ENCODE measurements at places on chromosomes 6 and 20.

DNA sequence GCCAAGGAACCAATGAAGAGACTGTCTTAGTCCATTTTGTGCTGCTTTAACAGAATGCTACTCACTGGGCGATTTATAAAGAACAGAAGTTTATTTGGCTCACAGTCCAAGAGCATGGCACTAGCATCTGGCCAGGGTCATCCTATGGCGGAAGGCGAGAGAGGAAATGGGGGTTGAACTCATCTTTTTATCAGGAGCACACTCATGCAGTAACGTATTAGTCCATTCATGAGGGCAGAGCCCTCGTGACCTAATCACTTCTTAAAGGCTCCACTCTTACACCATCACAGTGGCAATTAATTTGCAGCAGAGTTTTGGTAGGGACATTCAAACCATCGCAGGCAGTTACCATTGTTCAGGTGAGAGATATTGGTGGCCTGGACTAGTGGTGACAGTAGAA, 8.5 kb downstream of the ARFGEF2 start:
- no peak for DNase-seq

GRCh38 chr20:6994452-6994851, 227.0 kb downstream of the BMP2 start:
- DNase-seq = no peak

DNA sequence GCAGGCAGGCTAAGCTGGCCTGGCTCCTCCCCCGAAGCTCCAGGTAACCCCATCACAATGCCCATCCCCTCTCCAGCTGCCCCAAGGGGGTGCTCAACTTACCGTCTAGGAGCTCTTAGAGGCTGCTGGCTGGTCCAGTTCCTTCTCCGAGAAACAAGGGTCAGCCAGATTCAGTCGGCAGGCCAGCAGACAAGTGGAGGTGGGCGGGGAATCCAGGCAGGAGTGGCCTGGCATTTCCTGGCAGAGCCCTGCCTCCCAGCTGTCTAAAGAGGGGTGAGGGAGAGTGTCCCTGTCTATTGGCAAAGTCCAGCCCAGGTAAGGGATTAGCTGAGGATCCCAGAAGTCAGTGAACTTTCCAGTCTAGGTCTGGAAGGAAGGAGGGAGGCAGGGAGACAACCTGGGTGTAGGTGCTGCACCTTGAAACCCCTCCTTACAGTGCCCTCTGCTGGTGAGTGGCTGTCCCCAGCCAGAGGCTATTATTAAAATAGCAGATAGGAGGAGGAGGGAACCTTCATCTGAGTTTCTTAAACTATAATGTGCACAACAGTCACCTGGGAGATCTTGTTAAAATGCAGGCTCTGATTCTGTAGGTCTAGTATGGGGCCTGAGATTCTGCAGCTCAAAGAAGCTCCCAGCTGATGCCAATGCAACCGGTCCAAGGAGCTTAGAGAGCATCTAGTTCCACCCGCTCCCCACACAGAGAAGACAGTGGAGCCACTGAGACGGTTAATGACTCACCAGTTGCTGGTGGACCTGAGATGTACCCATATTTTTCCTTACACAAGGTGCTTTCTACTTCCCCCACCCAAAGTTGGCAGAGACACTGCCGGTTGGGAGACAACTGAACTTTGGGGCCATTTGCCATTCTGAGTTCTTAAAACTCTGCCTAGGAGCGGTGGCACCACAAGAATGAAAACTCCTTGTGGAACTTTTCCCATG, at the start of gene UNC5CL:
TSS of gene UNC5CL (minus strand) at position 162 of the 939 bp plus-strand sequence. CDS start 4,147 bp downstream, outside the sequence.
- peak; percentile 20 for DNase-seq

- DNase-seq = no peak
Measured at GRCh38 chr6:139256087-139256486, 35.7 kb downstream of the TXLNB start.

- no peak for DNase-seq
Measured at GRCh38 chr6:39465539-39465938, 143.0 kb upstream of the KCNK16 start.

DNA sequence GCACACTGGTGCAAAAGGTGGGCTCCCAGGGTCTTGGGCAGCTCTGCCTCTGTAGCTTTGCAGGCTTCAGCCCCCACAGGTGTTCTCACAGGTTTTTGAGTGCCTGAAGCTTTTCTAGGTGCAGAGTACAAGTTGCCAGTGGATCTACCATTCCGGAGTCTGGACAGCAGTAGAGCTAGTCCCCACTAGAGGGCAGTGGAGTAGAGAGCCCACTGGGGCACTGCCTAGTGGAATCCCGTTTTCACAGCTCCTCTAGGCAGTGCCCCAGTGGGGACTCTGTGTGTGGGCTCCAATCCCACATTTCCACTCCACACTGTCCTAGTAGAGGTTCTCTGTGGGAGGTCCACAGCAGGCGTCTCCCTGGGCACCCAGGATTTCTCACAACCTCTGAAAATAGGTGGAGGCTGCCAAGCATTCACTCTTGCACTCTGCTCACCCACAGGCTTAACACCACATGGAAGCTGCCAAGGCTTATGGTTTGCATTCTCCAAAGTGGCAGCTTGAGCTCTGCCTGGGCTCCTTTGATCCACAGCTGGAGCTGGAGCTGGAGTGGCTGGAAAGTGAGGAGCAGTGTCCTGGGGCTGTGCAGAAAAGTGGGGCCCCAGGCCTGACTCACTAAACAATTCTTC, 86.3 kb upstream of the PROKR2 start:
- no peak for DNase-seq

- DNase-seq = no peak
Measured at GRCh38 chr6:68730291-68731054, 95.4 kb downstream of the ADGRB3 start.

DNA sequence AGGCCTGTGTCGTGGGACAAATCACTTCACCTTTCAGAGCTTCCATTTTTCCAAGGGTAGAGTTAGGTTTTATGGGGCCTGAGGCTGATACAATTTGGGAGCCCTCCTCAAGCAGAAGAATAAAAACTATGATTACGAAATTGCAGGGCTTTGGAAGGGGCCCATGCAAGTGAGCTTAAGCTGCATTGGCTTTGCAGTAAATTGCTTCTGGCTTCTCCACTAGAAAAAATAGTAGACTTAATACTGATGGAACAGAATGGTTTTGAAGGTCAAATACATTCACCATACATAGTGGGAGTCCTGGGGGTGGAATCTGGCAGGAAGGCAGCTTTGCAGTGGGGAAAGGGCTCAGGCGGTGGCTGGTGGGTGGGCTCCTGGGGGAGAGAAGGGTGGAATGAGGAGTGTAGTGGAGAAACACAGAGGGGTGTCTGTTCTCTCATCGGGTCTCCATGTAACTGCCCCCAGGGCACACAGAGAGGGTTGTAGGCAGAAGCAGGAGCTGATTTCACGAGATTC, 55.9 kb upstream of the RNF24 start:
- DNase-seq = no peak

- no peak for DNase-seq
Measured at GRCh38 chr6:159972506-159973268, 3.8 kb downstream of the IGF2R start.

DNA sequence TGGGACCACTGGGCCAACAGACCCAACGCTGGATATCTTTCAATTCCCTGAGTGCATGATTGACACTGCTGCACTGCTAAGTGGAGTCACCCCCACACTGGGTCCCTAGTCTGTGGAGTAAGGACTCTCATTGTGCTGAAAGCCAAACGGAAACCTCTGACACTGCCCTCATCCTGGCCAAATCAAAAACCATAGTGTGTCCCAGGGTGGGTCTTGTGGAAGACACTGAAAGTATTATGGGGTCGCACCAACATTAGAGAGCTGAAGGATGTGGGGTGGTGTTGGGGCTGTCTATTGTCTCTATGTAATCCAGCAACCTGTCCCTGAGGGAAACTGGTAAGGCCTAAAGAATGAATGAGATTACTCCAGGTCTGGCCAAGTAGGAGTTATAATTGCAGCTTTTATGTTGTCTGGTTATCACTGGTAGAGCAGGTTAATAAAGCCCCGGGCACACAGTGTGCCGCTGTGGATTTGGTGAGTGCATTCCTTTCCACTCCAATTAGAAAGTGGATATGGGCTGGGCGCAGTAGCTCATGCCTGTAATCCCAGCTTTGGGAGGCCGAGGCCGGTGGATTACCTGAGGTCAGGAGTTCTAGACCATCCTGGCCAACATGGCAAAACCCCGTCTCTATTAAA, 57.9 kb downstream of the HLA-A start:
- DNase-seq = no peak

GRCh38 chr6:134394208-134394607, 76.3 kb upstream of the SGK1 start:
- DNase-seq = no peak

DNA sequence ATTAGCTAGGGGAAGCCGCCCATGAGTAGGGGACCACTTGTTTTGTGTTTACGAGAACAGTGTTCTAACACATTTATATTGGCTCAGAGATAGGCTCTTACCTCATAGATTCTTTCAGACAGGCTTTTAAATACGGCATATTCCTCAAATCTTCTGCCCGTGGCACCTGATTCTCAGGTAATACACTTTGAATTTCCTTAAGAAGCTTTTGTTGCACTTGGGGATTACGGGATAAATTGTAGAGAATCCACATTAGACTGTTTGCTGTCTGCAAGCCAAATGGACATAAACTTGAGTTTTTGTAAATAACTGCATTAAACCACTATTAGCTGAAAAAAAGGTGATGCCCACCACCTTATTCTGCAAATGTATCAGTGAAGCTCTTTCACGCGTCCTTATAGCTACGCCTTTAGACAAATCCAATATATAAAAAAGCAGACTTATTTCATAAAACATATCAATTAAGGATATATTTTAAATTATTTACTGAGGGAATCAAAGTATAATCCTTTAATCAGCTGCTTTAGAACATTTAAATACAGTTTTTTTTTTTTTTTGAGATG, 14.8 kb downstream of the CYP24A1 start:
- no peak for DNase-seq

- no peak for DNase-seq
Measured at GRCh38 chr6:37940074-37940847, 120.7 kb downstream of the ZFAND3 start.

- DNase-seq = peak; percentile 55
Measured at GRCh38 chr6:128519931-128520435, 416 bp downstream of the PTPRK start.

DNA sequence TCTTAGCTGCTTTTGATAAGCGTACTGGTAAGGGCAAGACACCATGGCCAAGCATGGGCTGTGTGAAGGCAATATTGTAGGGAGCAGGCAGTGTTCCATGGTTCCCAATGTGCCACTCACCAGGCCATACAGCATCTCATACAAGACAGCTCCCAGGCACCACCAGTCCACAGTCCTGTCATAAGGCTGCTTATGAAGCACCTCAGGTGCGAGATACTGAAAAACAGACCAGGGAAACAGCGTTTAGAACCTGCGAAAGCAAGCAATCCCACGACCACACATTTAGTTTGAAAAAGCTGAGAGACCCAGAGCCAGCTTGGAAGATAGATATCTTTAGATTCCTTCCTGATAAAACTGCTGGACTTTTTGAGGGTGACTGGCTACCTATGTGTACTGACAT, 119.1 kb upstream of the SLC2A12 start:
- DNase-seq = no peak

DNA sequence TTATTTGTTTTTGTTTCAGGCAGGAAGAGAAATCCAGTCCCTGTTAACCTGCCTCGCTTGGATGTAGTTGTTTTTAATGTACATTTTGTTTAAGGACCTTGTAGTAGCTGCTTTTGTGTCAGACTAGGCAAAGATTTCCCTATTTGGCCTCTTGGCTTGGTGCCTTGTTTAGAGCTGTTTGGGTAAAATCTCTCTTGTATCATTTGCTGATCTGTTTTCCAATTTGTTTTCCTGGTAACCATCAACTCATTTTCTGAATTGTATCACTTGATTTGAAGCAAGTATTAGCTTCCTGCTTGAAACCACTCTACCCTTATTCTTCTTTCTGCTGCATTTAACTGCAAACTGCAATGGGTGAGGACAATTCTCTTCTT, 160.7 kb downstream of the ZFAND3 start:
- no peak for DNase-seq

DNA sequence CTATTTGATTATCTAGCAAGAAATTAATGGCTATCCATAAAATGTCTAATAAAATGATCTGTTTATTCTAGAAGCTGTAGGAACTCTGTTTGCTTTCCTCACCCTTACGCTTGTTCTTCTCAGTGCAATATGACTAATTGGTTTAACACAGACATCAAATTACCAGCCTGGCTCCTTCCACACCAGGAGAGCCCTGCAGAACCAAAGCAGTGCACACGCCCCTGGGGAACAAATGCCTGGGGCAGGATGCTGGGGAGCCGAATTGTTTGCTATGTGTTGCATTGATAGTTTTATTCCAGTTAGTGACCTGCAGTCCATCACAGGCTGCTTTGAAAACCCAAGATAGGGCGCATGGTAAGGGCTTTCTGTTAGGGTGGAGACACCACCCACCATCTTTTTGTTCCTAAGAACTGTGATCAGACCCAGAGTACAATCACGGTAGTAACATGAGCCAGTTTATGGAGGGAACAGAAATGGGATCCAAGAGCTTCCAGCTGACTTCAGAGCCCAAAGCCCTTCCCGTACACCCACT, 126.4 kb upstream of the CD93 start:
- DNase-seq = no peak

GRCh38 chr6:100210137-100211117, 216.4 kb upstream of the MCHR2 start:
- DNase-seq = no peak

- DNase-seq = no peak
Measured at GRCh38 chr6:11672256-11672655, 106.3 kb downstream of the ADTRP start.

- DNase-seq = no peak
Measured at GRCh38 chr20:46551522-46552381, 1.3 kb upstream of the OCSTAMP start.

Data from NCI-H1105 (cell line).